ENCODE measurements at places on chromosomes 12 and 14. TPM values are rescaled to one million over a fixed set of nuclear protein-coding genes. Genes with fewer than 3 reads are reported as not detected.

ADAM21 gene
- 0.16 TPM for total RNA-seq

PEBP1 gene
- total RNA-seq = 266 TPM

TPH2 gene
- not detected for total RNA-seq

P2RX7 gene
- 2.7 TPM for total RNA-seq

PDZRN4 gene
- 48.7 TPM for total RNA-seq

COPS7A gene
- total RNA-seq = 37.1 TPM

TAS2R30 gene
- total RNA-seq = 22.1 TPM

CLEC4A gene
- 0.31 TPM for total RNA-seq

- DNase-seq = no peak
Measured at GRCh38 chr14:32552766-32553165, 223.7 kb downstream of the AKAP6 start.

GRCh38 chr12:94207849-94208621 is 59.7 kb downstream of the PLXNC1 start:
- no peak for DNase-seq

GRCh38 chr14:77204459-77204771 is 22.8 kb downstream of the TMEM63C start:
- DNase-seq = no peak

GRCh38 chr12:94111302-94111701 is 37.1 kb upstream of the PLXNC1 start:
- no peak for DNase-seq

DNA sequence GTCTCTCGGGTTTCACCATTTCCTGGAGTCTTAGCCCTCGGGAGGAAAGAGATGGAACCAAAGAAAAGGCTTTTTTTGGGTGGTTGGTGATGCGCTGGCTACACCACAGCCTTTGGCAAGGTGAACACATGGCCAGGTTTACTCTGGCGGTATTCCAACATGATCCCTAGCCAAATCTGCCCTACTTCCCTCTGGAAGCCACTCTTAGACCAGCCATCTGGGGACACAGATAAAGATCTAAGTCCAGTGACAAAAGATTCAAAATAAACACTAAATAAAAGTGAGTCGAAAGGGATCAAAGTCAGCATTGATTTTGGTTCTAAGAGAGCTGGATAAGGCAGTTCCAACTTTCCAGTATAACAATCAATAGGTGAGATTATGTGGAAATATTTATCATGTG is 694.5 kb downstream of the VRK1 start:
- no peak for DNase-seq

DNA sequence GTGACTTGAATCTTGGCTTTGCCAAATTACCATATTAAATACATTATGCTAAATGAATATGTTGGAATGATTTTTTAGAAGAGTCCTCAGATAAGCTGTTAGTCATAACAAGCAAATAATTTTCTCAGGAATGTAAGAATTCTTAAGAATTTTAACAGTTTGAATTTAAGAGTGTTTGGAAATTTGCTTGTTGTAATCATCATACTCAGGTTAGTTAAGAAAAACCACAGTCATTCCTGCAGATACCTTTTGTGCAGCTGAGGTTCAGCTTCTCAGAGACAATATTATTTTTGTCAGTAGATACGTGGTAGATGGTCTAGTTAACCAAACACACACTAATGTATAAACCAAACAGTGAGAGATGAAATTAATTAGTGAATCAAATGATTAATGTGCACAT is 8.9 kb downstream of the WNK1 start:
- no peak for DNase-seq

GRCh38 chr14:72619881-72620280 is 274.0 kb downstream of the DPF3 start:
- no peak for DNase-seq

- no peak for DNase-seq
Measured at GRCh38 chr12:117124421-117125271, 25.4 kb upstream of the TESC start.

DNA sequence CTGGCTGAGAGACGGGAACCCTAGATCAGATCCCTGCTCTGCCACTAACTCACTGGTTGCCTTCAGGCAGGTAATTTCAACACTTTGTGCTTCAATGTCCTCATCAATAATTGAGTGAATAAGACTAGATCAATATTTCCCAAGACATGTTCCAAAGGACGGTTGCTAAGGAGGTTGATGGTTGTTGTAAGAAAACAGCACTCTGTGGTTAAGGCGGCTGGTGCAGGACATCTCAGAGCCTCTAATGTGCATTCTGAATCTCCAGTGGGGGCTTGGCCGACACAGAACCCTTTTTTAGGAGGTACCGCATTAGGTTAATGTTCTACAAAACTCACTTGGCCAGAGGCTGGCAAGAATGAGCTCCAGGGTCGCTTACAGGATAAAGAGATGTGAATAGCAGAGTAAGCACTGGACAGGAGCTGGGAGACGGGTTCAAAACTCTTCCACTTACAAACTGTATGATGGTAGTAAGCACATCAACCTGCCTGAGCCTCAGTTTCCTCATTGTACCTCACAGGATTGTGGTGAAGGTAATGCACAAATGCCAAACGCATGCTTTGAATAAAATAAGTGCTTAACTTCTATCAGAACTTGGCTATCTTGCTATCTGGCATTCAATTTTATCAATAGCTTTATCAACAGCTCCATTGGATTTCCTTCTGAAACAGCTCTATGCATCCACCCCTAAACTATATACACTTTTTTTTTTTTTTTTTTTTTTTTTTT is 136.9 kb upstream of the PARP11 start:
- no peak for DNase-seq

- DNase-seq = no peak
Measured at GRCh38 chr12:5809586-5809985, 135.5 kb downstream of the ANO2 start.

GRCh38 chr14:54489731-54490444 is 1.1 kb upstream of the GMFB start:
- no peak for DNase-seq

DNA sequence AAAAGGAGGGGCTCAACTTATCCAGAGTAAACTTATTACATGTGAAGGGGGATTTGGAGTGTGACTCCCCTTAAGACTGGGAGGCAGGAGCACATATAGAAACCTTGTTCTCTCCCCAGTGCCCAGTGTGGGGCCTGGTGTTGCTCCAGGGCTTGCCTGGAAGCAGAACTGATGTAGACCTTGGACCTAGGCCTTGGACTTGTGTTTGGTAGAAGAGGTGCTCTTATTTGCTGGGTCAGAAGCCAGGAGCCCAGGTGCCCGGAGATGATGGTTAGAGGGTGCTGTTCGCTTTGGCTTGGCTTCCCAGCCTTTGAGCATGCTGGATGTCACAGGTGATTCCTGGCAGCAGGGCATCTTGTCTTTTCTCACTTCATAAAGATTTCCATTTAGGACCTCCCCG is 110.4 kb downstream of the SMOC1 start:
- DNase-seq = no peak

DNA sequence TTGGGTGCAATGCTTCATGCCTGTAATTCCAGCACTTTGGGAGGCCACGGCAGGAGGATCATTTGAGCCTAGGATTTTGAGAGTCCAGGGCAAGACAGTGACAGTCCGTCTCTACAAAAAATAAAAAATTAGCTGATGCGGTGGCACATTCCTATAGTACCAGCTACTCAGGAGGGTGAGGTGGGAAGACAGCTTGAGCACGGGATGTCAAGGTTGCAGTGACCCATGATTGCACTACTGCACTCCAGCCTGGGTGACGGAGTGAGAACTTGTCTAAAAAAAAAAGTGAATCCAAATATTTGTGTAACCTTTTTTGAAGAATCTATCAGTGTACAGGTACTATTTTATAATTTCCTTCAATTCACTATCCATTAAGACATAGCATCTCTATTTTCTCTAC is 112.5 kb downstream of the DENND5B start:
- DNase-seq = no peak
